ENCODE measurements at places on chromosomes 11 and 22.

- no peak for DNase-seq
Measured at GRCh38 chr11:100445231-100445735, 241.8 kb upstream of the ARHGAP42 start.

GRCh38 chr22:17717708-17718107, 56.6 kb downstream of the BID start:
- no peak for DNase-seq

- DNase-seq = no peak
Measured at GRCh38 chr11:44733877-44734276, 7.1 kb downstream of the TSPAN18 start.

DNA sequence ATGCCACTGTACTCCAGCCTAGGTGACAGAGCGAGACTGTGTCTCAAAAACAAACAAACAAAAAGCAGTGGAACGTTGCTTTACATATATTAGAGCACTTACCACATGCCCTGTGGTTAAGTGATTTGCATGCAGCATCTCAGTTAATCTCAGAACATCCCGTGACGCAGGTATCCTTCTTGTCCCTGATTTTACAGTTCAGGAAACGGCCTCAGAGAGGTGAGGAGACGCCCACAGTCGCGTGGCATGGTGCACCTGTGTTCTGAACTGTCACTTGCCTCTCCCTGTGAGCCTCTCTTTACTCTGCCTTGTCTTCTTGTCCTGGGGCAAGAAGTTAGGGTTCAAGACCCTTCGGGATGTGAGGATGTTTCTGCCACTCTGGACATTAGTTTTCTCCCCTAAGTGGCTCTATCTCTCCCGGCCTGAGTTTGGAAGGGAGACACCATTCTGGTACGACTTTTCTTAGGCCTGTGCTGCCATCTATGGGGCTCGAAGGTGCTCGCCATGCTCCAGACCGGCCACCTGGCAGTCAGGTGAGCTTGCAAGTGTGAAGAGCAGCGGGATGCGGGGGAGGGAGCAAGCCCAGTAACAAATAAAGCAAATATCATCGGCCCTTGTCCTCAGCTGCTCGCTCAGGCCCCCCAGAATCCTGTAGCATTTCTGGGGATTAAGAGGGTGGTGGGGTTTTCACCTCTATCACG, 25.6 kb downstream of the YWHAH start:
- no peak for DNase-seq

DNA sequence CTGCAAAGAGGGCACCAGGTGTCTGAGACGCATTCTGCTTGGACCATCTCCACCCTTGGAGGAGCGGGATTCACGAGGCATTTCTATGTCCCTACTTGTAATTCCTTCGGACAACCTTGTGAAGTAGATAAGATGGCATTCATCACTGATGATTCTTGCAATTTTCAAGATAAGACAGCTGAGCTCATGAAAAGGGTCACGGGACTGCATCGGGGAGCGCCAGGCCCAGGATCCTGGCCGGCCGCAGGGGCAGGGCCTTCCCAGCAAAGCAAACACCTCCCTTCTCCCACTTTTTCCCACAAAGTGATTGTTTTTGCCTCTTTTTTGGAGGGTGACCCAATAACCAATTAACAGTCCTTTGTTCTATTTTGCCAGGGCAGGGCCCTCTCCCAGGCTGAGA, 8.4 kb downstream of the LIF start:
- DNase-seq = no peak

- no peak for DNase-seq
Measured at GRCh38 chr11:121575250-121575962, 122.6 kb upstream of the SORL1-AS1 start.

- DNase-seq = no peak
Measured at GRCh38 chr11:96162816-96163499, 180.0 kb downstream of the MAML2 start.

GRCh38 chr11:69834251-69834650, 15.0 kb upstream of the FGF3 start:
- DNase-seq = no peak

Data from GDM1 (cell line).